PC-9 (cell line): ENCODE measurements at places on chromosomes 7 and 10. TPM values are rescaled to one million over a fixed set of nuclear protein-coding genes. Genes with fewer than 3 reads are reported as not detected.
A peak's percentile ranks its signal among the peaks of the same experiment; 100 is the strongest.

The FAM25A gene
- 8.2 and 11.4 TPM in 2 replicates for total RNA-seq

The CACNB2 gene
- not detected in 2 replicates for total RNA-seq

The SHTN1 gene
- total RNA-seq: 24.5 and 33.6 TPM in 2 replicates

- DNase-seq: no peak
Measured at GRCh38 chr7:140915935-140916555, 8.7 kb downstream of the BRAF start.

DNA sequence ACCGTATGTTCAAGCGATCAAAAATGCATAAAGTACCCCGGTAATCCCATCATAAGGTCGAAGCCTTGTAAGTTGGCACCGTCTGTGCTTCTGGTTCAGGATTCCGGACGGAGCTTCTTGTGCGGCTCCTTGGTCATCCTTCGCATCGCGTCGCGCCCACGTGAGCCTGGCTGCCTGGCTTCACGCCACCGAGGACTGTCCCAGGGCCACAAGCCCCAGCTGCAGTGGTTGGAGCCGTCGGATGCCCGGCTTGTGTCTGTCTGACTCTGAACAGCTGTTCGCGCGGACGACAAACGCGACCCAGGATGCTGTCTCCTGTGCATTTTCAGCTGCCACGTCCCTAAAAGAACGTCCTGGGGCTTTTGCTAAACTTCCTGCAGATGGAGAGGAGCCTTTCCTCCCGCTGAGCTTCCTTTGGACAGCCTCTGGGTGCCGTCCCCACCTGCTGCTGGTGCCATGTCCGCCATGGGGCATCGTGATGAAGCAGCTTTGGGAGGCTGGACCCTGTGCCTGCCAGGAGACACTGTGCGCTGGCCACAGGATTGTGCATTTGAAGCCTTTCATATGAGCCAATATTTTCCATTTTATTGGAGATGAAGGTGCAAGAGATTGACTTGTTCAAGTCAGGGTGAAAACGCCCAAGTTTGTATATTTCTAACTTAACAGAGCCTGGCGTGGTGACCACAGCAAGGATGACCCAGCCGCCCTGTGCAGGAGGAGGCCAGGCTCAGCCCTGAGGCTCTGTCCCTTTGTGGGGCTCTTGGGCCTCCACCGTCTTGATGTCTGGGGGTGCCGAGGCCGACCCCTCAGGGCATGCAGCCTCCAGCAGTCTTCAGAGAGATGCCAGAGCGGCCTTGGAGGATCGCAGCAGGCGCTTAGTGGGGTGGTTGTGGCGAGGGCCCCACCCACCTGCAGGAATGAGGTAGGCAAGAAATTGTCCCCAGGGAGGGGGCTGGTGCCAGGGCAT lies 6.7 kb upstream of the JAKMIP3 start:
- no peak for DNase-seq

DNA sequence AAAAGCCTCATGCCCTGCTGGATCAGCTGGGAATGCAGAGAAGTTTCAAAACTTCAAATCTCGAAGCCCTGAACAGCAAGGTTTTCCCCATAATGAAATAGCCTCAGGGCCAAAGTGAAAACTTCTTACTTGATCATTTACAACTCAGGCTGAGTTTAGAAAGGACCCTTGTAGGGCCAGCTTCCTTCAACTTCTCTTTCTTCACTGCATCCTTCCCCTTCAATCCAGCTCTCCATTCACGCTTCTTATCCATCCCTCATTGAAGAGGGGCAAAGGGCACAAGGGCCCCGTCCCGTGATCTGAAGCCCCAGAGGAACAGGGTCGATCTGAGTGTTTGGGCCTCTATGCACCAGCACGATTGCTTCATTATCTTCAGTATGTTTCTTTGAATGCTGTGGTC lies 392.2 kb upstream of the CELF2 start:
- DNase-seq: no peak

DNA sequence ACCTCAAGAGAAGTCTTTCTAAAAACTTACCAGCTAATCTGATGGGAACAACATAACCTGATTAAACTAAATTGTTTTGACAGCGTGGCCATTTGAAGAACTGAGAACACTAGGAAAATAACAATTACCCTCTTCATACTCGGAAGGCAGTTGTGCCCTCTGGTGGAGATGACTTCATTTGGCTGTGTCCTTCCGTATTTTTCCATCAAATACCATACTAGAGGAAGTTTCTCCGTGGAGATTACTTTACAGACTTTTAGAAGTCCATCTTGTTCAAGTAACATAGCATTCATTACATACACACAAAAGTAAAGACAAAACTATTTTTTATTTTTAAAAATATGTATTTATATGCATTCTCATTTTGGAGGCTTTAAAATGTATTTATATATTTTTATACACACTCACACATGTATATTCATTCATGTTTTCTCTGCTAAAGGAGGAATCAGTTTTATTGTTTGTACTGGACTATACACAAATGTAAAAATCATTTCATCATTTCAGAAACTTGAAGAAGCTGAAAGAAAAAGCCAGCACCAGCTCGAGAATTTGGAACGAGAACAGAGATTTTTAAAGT lies 25.2 kb downstream of the SMNDC1 start:
- peak; percentile 39 for DNase-seq

DNA sequence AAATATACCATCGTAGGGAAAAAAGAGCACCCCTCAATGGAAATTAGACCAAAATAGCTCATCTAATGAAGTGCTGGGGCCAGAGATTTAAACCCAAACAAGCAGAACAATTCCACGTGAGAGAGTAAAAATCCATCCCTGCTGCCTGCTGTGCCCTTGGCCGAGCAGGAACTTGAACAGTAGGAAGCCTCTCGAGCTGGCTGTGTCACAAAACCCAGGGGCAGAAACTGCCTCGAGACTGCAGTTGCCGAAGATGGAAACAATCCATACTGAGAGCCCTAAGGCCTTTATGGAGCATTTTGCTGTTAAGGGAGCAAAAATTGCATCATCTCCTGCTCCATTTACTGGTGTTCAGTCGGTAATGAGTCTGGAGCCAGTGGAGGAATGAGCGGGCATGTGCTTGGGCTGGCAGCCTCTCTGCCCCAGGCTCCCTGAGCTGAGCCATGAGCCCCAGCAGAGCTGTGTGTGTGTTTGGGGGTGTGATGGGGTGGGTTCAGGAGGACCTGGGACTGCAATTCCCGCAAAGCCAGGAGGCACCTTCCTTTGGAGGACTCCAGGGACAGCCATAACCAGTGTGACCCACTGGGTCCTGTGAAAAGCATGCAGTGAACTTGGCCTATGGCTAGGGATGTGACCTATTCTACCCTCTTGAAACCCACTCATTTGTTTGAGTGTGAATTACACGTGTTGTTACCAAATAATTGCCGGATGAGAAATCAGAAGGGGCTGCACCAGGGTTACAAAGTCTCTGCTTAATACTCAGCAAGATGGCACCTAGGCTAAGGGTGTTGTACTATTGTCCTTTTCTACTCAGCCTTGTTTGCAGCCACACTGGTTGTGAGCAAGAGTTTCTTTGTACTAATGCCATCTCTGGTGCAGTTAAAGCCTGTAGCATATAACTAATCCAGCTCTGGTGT lies 58.3 kb downstream of the CDHR3 start:
- DNase-seq: no peak

DNA sequence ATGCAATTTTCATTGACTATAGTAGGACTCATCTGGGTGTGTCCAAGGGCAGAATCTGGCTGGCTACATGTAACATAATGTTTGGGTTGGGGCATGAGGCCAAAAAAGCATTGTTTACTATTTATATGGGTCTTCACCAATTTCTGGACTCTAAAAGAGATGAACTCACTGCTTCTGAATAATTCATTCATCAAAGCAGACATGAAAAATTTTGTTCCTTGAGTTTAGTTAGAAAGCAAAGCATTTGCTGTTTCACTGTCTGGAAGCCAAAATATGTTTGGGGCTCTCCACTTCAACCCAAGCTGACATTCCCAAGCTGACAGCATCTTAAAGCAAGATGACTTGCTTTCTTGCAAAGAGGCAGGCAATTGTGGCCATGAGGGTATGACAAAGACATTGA lies 670.6 kb downstream of the SUGCT start:
- DNase-seq: no peak

DNA sequence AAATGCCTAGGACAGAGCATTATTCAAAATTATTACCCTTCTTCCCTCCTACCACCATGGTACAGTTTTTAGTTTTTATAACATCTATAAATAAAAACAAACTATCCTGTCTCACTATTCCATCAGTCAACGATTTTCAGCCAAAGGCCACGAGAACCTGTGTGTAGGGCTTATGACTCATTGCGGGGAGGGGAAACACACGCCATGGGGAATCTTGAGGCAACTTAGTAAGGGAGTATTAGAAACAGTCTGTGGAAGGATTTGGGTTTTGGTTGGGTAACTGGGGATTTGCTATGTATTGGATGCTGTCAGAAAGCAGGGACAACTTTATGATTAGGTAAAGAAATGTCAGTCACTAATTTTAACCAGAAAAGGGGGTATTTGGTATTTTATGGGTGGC lies 14.7 kb downstream of the GPR141 start:
- no peak for DNase-seq

DNA sequence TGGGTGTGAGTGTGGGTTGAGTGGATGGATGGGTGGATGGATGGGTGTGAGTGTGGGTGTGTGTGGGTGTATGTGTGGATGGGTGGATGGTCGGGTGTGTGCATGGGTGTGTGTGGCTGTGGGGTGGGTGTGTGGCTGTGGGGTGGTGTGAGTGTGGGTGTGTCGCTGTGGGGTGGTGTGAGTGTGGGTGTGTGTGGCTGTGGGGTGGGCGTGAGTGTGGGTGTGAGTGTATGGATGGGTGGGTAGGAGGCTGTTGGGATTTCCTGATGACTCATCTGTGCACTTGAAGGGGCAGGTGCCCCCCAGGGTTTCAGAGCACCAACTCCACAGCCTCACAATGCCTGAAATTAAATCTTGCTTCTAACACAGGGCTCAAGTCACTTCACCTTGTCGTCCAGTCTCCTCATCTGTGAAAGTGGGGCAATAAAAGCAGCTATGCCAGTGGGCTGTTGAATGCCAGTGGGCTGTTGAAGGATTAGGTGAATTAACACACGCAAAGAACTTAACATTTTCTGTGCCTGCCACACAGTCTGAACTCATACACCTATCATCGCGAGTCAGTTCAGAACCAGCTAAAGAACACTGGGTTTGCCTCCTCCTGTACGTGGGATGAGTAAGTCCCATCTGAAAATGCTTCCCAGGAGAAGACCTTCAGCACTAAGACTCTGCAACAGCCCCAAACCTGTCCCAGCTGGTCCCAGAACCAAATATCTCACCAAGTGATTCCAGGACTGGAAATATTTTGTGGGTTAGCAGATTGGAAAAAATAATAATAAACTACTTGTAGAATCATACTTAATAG lies 32.0 kb downstream of the SFMBT2 start:
- no peak for DNase-seq

DNA sequence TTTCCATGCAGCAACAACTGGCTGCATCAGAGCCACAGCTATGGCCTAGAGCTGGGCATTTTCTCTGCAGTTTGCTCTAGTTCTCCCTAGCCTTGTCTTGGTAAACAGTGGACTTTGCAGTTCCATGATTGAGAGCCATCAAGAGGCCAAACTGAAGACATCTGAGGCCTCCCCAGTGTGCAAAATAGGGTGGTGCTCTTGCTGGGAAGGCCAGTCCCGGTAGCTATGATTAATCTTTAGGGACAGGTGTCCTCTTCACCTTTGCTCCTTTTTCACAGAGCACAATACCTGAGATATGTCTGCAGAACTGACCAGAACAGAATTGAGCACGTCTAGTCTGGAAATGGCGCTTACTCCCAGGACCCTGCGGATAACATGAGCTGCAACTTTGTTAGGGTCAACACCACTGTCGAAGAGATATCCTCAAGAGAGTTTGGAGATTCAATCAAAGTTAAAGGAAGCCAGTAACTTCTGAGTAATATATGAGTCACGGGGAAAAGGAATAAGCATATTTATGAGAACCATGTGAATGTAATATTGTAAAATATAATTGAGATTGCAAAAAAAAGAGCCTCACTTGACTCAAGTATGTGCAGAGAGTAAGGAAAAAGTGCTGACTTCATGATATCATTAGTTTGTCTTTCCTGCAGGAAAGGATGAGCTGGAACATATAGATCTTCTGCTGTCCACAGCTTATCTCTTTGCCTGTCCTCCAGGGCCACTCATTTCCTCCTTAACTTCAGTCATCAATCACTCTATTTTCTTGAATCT lies 76.7 kb downstream of the ANK3 start:
- DNase-seq: peak; percentile 8

DNA sequence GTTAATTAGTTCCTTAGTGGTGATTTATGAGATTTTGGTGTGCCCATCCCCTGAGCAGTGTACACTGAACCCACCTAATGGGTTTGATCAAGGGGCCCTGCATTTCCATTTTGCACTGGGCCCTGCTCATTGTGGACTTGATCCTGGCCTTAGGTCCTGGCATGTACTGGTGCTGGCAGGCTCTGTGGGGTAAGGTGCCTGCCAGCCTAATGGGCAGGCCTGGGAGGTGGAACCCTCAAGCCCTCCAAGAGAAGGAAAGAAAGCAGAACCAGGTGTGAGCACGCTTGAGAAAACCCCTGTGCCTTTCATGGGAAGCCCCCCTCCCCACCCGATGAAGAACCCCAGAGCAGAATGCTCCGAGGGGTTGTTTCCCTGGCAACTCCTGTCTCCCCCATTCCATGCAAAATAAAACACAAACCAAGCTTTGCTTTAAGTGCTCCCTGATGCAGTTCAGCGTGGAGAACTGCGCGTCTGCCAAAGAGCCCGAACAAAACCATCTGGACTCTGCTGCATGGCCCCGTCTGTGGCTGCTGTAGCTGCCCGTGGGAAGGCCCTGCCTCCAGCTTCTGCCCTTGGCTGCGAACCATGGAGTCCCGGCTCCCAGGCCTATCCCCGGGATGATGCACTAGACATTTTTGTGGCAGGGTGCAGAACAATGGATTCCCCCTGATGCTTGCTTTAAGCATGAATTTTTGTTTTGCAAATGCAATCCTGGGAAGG lies 123.3 kb downstream of the PRPF18 start:
- DNase-seq: no peak

DNA sequence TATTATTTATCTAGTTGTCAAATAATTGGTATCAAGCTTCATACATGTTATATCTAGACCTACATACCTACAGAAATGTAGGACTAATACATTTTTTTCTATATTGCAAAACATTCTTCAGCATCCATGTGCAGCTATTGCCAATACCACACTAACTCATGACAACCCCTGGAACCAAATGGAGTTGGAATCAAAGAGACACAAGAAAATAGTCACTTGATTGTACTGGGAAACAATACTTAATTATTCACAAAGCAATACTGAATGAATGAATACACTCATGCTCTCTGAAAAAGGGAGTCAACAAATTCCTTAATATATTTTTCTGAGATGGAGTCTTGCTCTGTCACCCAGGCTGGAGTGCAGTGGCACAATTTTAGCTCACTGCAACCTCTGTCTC lies 10.4 kb upstream of the CFAP43 start:
- no peak for DNase-seq

DNA sequence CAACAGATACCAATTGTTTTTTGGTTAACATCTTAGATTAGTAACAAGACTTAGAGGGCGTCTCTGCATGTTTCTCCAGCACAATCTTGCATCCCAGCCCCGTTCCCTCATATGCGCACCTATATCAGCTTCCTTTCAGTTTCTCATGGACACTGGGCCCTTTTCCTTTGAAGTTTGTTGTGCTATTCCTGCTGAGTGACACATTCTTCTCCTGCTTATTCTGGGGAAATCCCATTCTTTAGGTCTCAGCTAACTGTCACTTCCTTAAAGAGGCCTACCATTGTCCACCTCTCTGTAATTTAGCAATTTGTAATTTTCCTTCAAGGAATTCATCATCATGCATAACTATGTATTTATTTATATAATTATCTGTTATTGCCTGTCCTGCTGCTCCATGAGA lies 110.3 kb upstream of the STEAP1B start:
- no peak for DNase-seq

GRCh38 chr7:14688208-14688607 lies 214.3 kb downstream of the DGKB start:
- no peak for DNase-seq

GRCh38 chr7:30986331-30986730 lies 22.6 kb downstream of the GHRHR start:
- no peak for DNase-seq
